ENCODE measurements at places on chromosomes 5 and 9.

DNA sequence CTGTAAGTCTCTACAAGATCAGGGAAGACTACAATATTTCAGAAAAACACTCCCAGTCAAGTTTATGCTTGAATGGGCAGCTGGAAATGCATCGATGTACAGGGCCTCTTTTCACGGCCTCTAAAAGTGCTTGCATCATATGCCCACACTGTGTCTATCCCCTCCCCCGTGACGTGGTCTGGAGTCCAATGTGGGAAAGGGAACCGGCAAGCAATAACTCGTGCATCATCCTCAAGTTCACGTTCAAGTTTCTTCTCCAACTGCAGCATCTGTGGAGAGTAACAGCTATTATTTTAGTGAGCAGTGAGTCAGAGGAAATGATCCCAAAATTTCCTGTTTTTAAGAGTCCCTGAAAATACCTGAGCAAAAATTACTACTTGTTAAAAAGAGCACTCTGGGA is 22.3 kb downstream of the ATPSCKMT start:
- no peak for DNase-seq

DNA sequence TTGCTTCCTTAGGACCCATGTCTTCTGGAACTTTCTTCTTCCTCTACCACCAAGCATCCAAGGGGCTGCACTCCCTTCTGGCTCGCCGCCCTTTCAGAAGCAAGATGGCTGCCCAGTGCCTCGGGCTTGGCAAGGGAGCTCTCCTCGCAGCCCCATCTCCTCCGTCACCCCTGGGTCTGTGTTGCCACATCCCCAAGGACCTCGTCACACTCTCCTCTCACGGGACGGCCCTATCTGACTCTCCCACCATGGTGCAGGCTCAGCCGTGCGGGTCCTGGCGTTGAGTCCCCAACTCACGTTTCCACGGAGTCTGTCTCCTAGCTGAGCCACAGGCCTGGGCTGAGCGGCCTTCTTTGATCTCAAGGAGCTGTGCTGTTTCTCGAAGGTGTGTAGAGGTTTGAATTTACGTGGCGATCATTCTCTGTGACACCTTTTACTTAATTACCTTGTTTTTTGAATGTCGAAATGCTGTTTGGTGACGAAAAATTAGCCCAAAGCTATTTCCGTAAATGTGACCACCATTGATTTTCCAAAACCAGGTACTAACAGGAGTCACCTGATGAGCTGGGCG is 15.0 kb upstream of the SCGB3A1 start:
- DNase-seq = no peak

DNA sequence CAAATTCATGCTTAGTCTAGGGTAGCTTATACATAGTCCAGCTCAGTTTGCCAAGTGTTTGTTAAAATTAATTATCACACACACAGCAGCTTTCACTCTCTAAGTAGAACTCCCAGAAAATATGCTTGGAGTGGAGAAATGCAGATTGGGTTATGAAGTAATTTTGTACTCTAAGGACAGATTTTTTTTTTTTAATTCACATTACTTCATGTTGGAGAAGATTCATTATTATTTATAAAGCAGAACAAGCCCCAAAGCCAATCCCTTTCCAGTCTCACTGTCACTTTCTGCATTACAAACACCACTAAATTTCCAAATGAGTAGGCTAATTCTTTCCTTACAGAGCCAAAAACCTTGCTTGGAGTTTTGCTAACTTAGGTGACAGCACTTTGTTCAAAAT is 11.7 kb upstream of the C9orf72 start:
- DNase-seq = no peak

GRCh38 chr5:107485184-107485583 is 185.6 kb downstream of the EFNA5 start:
- no peak for DNase-seq

DNA sequence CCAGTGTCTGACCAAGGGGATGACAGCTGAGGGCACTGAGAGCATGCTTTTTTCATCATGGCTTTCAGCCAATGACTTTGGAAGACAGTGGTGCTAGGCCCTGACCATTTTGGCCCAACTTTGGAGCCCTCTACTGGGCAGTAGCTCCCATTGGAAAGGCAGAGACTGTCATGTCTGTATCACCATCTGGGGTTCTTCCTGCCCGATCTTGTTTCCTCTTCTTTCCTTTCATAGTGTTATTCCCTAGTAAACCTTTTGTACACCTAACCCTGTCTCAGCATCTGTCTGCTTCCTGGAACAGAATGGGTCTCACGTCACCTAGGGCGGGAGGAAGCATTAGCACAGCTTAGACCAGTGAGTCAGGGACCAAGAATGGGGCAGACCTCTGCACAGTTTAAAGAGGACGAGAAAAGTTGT is 97.4 kb upstream of the MAST4 start:
- no peak for DNase-seq

DNA sequence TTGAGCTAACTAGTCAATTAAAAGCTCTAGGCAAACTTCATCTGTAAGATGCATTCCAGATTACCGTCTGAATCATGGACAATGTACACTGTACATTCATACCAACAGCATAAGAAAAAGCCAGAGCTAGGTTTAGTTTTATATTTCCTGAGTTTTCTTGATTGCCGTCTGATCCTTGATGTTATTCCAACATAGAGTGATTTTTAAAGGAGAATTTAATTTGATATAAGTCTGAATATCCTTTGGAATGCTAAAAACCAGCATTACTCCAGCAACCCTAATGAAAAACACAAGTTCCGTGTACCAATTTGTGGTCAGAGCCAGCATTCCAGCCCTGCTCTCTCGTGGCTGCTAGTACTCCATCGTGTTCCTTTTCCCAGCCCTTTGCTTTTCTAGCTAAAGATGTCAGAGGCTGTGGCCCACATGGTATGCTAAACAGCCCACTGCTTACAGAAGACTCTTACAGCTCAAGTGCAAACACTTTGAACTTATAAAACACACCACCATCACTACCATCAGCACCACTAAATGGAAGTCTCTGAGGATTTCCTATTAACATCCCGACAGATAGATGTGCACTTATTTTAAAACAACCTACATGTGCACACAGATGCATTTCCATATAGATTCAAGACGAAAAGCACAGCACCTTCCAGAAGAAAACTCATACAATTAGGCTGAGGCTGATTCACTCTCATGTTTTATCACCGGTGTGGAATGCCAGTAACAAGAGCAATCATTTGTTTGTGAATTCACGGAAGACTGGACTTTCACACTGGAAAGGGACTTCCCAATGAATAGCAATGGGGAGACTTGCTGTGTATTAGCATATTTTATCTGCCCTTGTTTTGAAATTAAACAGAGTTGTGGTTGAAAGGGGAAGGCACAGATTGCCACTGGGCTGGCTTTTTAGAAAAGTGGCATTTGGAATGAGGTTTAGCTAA is 246.9 kb upstream of the GAS1 start:
- DNase-seq = no peak

GRCh38 chr5:40738502-40738901 is 17.3 kb downstream of the TTC33 start:
- DNase-seq = no peak

All from liver (tissue), 10 donors.